ENCODE measurements at places on chromosomes 3 and 15. TPM values are rescaled to one million over a fixed set of nuclear protein-coding genes. Genes with fewer than 3 reads are reported as not detected.

GUCA1C gene
- not detected for total RNA-seq

DLEC1 gene
- total RNA-seq = 0.08 TPM

- DNase-seq = no peak
These were observed 2.5 kb downstream of the CLDN11 start for GRCh38 chr3:170421111-170421641.

- DNase-seq = no peak
These were observed 247.9 kb upstream of the STT3B start for GRCh38 chr3:31284776-31285175.

CLDND1 gene
- 249 TPM for total RNA-seq

GRCh38 chr3:33202711-33203457 lies 15.7 kb downstream of the SUSD5 start:
- no peak for DNase-seq

- no peak for DNase-seq
These were observed 12.1 kb downstream of the OSBPL10 start for GRCh38 chr3:31968927-31969418.

TNFAIP8L3 gene
- total RNA-seq = 0.22 TPM

GRCh38 chr3:176953106-176954060 lies 243.9 kb downstream of the TBL1XR1 start:
- no peak for DNase-seq

SLC2A2 gene
- not detected for total RNA-seq

GRCh38 chr3:183309276-183309675 lies 56.2 kb downstream of the B3GNT5 start:
- no peak for DNase-seq

DNA sequence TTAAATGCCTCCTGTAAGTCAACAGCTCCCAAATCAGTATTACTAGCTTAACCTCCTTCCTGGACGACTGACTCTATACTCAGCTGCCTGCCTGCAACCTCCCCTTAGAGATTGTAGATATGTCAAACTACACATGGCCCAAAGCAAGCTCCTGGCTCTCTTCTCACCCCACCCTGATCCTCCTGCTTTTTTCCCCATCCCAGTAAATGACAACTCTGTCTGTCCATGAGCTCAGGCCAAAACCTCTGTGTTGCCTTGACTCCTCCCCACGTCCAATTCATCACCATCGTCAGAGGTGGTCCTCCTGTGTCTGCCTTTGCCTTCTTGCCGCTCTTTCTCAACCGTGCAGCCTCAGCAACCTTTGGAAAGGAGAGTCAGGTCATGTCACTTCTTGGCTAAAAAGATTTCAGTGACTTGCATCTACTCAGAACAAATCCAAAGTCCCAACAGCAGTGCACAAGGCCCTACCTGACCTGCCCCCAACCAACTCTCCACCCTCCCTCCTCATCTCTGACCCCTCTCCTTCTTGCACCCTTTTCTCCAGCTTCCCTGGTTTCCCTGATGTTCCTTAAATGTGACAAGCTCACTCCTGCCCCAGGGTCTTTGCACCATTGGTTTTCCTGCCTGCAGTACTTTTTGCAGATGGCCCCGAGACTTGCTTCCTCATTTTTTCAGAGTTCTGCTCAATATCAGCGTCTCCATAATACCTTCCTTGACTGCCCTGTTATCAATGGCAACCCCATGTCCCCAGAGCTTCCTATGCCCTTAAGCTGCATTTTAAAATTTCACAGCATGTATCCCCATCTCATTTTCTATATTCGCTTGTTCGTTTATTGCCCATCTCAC lies 52.8 kb downstream of the LSM3 start:
- DNase-seq = no peak

GRCh38 chr3:62636235-62636826 lies 238.9 kb downstream of the CADPS start:
- DNase-seq = no peak

DNA sequence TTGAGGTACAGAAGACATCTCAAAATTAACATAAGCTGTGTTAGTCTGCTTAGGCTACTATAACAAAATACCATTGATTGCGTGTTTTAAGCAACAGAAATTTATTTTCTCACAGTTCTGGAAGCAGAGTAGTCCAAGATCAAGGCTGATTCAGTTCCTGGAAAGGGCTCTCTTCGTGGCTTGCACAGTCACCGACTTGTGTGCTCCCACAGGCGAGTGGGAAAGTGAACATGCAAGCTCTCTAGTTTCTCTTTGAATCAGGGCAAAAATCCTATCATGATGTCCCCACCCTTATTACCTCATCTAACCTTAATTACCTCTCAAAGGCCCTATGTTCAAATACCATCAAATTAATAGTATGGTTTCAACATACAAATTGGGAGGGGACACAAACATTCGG lies 505.9 kb downstream of the ZIC1 start:
- DNase-seq = no peak

All from activated T-cell treated with anti-CD3 and anti-CD28 coated beads, Interleukin-2, amount 50 U/mL, for 4 hours (primary cell).